ENCODE measurements at places on chromosomes 1 and 21. TPM values are rescaled to one million over a fixed set of nuclear protein-coding genes. Genes with fewer than 3 reads are reported as not detected.

DNA sequence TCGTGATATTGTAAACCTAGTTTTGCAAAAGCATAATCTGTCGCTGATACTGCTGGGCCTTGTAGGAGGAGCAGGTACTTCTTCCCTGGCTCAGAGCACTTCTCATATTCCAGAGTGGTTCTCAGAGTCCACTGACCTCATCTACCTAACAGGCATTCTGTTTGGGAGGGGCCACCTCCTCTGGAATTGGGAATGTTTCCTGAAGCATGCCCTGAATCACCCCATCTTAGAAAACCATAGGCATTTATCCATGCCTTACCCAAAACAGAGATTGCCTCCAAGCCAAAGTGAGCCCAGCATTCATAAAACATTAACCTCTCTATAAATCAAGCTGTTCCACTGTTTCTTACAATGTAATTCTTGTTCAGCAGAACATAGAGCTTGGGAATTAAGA lies 35.1 kb downstream of the SLC44A3 start:
- H3K4me3 ChIP-seq, result peak overlapping the region; percentile 73
- peak overlapping the region; percentile 68 for H3K27ac ChIP-seq
- H3K36me3 ChIP-seq, result no peaks in the 10 kb centered on the region
- DNase-seq, result peak; percentile 46
- peaks cover 15% of the 10 kb centered on the region for H3K4me1 ChIP-seq

DNA sequence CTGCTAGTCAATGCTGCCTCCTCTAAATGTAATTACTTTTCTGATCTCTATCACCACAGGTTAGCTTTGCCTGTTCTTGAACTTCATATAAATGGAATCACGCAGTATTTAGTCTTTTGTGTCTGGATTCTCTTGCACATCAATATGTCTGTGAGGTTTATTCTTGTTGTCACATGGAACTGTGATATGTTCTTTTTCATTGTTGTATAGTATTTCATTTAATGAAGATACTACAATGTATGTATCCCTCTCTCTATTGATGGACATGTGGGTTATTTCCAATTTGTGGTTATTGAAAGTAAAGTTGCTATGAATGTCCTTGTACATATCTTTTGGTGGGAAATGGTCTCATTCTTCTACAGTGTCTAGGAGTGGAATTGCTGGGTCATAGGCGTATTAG lies 16.7 kb upstream of the PADI1 start:
- no peak overlapping the region for H3K27ac ChIP-seq
- no peaks in the 10 kb centered on the region for H3K27me3 ChIP-seq
- DNase-seq, result no peak
- no peak overlapping the region for H3K4me3 ChIP-seq
- peaks cover 32% of the 10 kb centered on the region for H3K4me1 ChIP-seq

DNA sequence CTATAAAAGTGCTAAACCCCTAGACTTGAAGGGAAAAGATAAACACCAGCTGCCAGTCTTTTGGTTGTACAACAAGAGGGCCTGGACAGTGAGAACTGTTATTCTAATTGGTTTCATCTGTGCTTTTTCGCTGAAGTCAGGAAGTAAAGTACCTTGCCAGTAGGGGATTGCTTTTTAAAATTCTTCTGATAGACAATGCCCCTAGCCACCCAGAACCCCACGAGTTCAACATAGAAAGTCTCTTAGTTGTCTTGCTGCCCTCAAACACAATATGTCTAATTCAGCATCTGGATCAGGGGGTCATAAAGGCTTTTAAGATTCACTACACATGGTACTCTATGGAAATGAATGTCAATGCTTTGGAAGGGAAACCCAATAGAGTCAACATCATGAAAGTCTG lies 289.2 kb downstream of the TBX15 start:
- 0 out of 2 replicates have a peak, but pooled peaks cover 12% of the 10 kb centered on the region for H3K27me3 ChIP-seq
- no peak for DNase-seq
- no peaks in the 10 kb centered on the region for H3K4me1 ChIP-seq
- H3K27ac ChIP-seq, result no peak overlapping the region
- no peaks in the 10 kb centered on the region for H3K36me3 ChIP-seq
- H3K4me3 ChIP-seq, result no peak overlapping the region

Gene GOLT1A
- polyA plus RNA-seq, result not detected

DNA sequence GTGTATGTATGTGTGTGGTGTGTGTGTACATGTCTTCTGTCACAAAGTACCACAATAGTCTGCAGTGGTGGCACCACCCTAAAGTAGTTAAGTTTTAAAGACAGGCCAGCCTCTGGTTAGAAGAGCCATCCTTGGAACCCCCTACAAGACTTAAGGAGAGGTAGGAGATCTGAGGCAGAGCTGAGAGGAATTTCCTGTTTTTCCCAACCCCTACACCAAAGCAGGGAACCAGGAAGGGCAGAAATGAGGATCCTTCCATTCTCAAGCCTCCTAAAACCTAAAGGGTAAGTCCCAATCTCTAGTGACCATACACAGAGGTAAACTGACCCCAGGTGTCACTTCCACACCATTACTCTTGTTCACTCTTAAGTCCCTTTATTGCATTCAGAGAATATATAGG lies 11.1 kb downstream of the PEA15 start:
- peaks cover 58% of the 10 kb centered on the region for H3K4me1 ChIP-seq
- H3K36me3 ChIP-seq, result peaks cover 66% of the 10 kb centered on the region

- H3K36me3 ChIP-seq, result no peaks in the 10 kb centered on the region
- H3K4me3 ChIP-seq, result no peak overlapping the region
- no peak overlapping the region for H3K27ac ChIP-seq
Observed at GRCh38 chr1:10424034-10424433, 6.2 kb upstream of the CENPS start.
